ENCODE measurements at places on chromosomes 7 and 10. TPM values are rescaled to one million over a fixed set of nuclear protein-coding genes. Genes with fewer than 3 reads are reported as not detected.

Gene IDI2
- total RNA-seq = not detected

Gene ARMC10
- total RNA-seq = 30.1 TPM

Gene SVOPL
- total RNA-seq = 2.3 TPM

Gene TAS2R41
- total RNA-seq = 0.10 TPM

Gene GPR141
- not detected for total RNA-seq

Gene ADCY1
- 5.6 TPM for total RNA-seq

Gene CTAGE8
- not detected for total RNA-seq

Gene ADAP1
- total RNA-seq = 4.9 TPM

Gene STOX1
- total RNA-seq = 2.4 TPM

Gene DYNC1I1
- total RNA-seq = 1.4 TPM

Gene GLI3
- total RNA-seq = 6.7 TPM

Gene SKIDA1
- total RNA-seq = 10.4 TPM

Gene TMEM106B
- 26.6 TPM for total RNA-seq

Gene SYCE1
- total RNA-seq = not detected

Gene ITIH2
- not detected for total RNA-seq

Gene LIPN
- total RNA-seq = not detected
